ENCODE measurements at places on chromosomes 5 and 9.

- DNase-seq, result no peak
These were observed 297.8 kb upstream of the ACTBL2 start for GRCh38 chr5:57780306-57780960.

GRCh38 chr5:31477516-31477915 is 54.4 kb downstream of the DROSHA start:
- DNase-seq, result no peak

DNA sequence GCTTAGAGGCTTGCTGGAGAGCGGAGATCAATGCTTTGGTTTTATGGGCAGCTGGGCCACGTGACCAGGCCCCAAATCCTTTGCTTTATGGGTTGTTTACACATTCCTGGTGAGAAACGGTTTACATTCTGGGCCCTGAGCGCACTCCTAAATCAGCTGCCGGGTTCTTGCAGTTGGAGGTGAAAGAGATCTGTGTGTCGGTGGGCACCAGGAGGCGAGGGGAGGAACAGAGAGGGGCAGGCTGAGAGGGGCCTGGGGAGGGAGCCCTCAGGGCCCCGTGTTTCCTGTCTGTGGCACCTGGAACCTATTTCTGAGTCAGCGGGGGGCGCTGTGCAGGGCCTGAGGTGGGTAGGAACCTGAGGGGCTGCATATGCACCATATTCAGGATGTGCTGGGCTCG is 63.5 kb upstream of the HAND1 start:
- DNase-seq, result no peak

DNA sequence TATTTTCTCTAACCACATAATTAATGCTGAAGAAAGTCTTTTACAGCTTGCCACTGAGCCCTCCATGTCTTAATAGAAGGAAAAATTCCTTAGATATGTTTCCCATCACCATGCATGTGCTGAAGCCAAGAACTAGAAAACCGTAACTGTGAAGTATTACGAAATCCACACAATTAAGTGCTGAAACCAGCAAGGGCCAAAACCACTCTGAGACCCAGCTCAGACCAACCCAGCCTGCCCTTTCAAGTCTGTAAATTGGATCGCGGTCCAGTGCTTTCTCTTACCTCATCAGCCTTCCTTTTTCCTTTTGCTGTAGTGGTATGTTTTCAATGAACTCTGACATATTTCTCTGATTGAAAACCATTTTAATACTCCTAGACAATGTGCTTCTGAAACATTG is 26.3 kb downstream of the SEMA5A start:
- no peak for DNase-seq

- DNase-seq, result no peak
These were observed 7.5 kb downstream of the HBEGF start for GRCh38 chr5:140338908-140339307.

GRCh38 chr5:160970605-160971191 is 118.7 kb upstream of the ATP10B start:
- DNase-seq, result no peak

DNA sequence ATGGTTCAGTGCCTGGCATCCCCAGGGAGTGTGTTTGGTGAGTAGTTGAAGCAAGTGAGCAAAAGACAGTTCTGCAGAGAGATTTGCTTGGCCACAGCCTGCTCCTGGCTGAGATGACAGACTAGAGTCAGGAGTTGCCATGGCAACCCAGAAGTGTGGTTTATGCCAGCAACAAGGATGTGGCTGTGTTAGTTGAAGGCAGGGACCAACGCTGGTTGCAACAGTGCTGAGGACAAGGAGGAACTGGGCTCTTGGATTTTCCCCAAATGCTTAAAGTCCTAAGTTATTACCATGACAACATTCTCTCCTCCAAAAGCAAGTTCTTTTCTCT is 2.7 kb downstream of the NXNL2 start:
- DNase-seq, result no peak

DNA sequence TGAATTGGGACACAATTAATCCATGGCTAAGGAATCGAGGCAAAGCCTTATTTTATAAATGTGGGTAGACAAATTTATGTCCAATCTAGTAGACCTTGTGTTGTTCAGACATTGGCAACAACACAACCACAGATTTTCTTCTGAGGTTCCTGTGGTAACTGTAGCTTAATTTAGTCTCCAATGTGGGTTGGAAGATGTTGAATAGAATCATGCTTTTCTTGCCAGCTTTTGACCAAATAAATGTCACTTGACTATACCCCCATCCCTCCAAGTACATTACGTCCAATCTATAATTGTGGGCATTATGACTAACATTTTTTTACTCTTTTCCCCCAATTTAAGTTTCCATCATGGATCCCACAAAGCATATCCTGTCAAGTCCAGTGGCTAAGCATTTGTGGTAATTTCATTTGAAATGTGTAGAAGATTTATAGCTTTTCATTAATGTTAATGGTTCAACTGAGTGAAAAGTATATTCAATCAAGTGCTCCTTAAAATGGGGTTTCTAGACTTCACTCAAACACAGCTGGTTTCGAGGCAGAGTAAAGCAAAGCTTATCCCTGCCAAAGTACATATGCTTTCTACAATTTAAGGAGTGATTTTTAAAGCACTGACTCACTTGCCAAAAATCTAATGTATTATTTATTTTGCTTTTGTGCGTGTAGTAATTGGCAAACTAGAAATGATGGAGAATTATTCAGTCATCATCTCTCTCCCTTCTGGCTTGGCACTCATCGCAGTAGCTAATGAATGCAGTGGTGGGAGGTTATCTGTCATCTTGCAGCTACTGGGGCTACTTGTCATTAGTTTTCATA is 141.8 kb downstream of the FAM174A start:
- DNase-seq, result no peak
